ENCODE measurements at places on chromosomes 5 and 9.

GRCh38 chr5:141960018-141960417 lies 2.0 kb upstream of the PCDH12 start:
- DNase-seq = no peak

DNA sequence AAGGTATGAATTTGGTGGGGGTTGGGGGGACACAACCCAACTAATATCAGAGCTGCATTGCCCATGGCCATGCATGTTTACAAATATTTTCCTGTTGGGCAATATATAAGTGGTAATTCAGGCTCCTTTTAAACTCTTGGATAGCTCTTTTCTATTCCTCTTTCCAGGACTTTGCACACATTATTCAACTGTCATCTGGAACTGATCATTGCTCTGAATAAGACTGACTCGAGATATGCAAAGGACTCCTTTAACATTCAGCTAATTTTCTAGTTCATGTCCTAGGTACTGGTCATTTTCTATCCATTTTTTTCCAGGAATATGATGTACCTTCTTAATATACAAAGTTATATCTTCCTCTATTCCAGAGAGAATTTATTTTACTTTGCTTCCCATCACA lies 89.5 kb upstream of the STK32A start:
- DNase-seq = no peak

DNA sequence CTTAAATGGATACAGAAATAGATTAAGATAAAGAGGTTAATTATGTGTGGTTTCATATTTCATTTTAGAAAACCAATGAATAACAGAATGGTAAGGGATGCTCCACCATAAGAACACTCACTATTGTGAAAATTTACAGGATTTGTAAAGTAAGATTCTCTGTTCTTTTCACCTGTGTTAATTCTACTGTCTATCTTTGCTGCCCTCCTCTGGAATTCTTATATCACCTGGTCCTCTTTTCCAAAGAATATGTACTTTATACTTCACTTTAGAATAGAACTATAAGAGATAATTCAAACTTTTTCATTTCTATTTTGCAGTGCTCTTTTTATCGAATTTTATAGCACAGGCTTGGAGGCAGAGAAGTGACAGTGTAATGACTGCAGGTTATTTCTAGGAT lies 213.4 kb downstream of the LURAP1L start:
- no peak for DNase-seq

GRCh38 chr5:127101533-127101932 lies 28.2 kb upstream of the C5orf63 start:
- no peak for DNase-seq

DNA sequence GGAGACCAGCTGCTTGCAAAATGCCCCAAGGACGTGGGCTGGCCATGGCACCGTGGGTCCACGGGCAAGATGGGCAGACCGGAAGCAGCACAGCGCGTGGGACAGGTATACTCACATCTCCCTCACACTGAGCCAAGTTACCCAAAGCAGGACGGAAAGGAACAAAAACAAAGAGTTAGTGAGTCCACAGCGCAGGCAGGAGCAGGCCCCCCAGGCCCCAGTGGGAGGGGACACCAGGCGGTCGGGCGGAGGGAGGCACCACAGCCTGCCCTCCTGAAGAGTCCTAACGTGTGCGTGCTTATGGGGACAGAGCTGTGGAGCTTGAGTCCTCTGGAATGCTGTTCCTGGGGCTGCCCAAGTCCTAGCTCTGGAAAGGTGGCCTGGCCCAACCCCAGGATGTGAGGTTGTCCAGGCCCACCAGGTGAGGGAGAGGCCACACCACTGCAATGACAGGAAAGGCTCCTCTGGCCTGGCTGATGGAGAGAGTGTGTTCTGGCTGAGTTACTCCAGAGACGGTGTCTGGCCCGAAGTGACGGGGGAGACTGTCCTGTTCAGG lies 15.2 kb downstream of the SH3GLB2 start:
- no peak for DNase-seq

- DNase-seq = no peak
Observed at GRCh38 chr9:86091477-86091876, 7.9 kb downstream of the GOLM1 start.

DNA sequence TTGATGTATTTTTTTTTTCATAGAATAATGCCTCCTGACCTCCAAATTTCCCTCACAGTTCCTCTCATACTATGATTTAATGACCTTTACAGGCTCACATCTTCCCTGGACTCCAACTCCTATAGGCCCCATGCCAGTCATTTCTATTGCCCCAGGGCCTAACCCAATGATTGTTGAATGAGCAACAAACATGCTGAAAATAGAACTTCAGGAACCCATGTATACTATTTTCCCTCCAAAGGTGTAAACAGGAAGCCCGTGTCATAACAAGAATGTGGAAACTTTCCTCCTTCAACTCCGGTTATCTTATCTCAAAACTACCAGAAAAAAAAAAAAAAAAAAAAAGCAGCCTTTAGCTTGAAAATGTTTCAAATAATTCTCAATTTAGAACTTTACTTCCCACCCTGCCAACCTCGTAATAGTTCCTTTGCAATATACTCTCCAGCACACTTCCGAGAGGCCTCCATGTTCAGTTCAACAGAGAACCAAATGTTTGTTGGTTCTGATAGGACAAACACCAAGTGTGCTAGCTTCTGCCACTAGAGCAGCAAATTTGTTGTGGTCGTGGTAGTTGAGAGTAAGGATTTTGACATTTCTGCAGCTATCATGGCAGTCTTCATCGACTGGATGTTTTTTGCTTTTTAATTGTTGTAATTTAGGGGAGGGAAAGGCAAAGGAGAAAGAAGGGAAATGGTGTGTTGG lies 25.8 kb downstream of the TRPM6 start:
- DNase-seq = no peak

- DNase-seq = no peak
Observed at GRCh38 chr5:151180291-151180690, 22.7 kb upstream of the ANXA6 start.

DNA sequence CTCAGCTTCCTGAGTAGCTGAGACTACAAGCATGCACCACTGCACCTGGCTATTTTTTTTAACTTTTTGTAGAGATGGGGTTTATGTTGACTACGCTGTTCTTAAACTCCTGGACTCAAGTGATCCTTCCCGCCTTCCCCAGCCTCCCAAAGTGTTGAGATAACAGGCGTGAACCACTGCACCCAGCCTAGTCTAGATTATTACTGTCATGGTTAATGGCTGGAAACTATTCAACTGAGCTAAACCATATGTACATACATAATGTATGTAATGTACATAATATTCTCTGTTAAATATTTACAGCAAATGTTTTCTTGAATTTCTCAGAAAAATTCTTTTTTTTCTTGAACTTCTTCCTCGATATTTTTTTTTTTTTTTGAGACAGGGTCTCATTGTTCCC lies 21.3 kb downstream of the PPP2CA start:
- DNase-seq = no peak

- DNase-seq = no peak
Observed at GRCh38 chr5:72436796-72437471, 70.3 kb downstream of the ZNF366 start.

- no peak for DNase-seq
Observed at GRCh38 chr9:127139775-127140174, 17.3 kb upstream of the ANGPTL2 start.

All from activated T-helper 1 cell treated with anti-CD3 and anti-CD28 coated beads, Interleukin-2, amount 50 U/mL, for 16 hours (primary cell).